ENCODE measurements at places on chromosomes 5 and 9. TPM values are rescaled to one million over a fixed set of nuclear protein-coding genes. Genes with fewer than 3 reads are reported as not detected.

Gene PTGES
- polyA plus RNA-seq, result 9.5 TPM

Gene BTNL3
- polyA plus RNA-seq, result not detected

Gene LHX6
- polyA plus RNA-seq, result 5.1 TPM

Gene PAIP2
- 104 TPM for polyA plus RNA-seq

Gene TSLP
- polyA plus RNA-seq, result 0.67 TPM

Gene JAKMIP2
- 1.4 TPM for polyA plus RNA-seq

Gene CDO1
- polyA plus RNA-seq, result 15.6 TPM

Gene BTNL8
- not detected for polyA plus RNA-seq

Gene LEAP2
- polyA plus RNA-seq, result 2.2 TPM

All from forelimb muscle (tissue), 1 donor.